ENCODE measurements at places on chromosomes 1 and 21. TPM values are rescaled to one million over a fixed set of nuclear protein-coding genes. Genes with fewer than 3 reads are reported as not detected.

The ARHGEF11 gene
- total RNA-seq, result 33.9 TPM

The KCNE2 gene
- total RNA-seq, result not detected

The LCE3D gene
- total RNA-seq, result not detected

The FCRL2 gene
- total RNA-seq, result not detected

The CELA3B gene
- total RNA-seq, result not detected

The KRTAP12-2 gene
- total RNA-seq, result not detected

The CRYAA gene
- total RNA-seq, result not detected

The FTCD gene
- not detected for total RNA-seq

DNA sequence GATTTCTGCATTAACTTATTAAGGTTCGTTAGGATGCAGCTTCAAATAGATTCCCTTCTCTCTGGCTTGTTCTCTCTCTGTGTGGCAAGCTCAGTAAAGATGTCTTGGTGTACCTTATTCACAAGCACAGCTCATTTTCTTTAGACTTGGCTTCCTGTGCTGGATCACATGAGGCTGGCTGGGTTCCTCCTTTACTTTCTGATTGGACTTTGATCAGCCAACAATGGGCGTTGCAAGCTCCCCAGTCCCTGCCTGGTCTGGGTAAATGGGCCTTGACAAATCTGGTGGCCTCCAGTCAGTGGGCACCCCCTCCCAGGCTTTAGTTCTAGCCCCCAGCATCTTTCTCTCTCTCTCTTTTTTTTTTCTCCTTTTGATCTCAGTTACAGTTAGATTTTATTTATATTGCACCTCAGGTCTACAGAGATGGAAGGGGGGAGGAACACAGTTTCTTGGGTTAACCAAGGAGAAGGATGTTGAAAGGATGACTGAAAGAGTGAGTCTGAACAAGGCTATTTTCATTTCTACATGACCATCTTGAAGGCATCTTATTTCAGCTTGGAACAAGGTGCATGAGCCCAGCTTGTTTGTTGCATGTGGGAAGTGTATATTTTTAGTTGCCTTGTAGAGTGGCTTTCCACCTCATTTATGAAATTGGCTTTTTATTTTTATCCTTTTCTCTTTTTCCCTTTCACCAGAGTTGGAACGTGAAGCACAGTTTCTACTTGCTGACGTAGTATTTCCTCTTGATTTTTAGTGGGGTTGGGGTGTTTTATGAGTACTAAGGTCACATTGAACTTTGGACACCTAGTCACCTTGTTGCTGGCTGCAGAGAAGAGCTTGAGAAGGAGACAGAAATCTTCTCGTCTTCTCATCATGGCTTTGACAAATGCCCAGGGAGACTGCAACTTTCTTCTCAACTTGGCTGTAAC is 77.1 kb downstream of the PBX1 start:
- DNase-seq, result no peak

DNA sequence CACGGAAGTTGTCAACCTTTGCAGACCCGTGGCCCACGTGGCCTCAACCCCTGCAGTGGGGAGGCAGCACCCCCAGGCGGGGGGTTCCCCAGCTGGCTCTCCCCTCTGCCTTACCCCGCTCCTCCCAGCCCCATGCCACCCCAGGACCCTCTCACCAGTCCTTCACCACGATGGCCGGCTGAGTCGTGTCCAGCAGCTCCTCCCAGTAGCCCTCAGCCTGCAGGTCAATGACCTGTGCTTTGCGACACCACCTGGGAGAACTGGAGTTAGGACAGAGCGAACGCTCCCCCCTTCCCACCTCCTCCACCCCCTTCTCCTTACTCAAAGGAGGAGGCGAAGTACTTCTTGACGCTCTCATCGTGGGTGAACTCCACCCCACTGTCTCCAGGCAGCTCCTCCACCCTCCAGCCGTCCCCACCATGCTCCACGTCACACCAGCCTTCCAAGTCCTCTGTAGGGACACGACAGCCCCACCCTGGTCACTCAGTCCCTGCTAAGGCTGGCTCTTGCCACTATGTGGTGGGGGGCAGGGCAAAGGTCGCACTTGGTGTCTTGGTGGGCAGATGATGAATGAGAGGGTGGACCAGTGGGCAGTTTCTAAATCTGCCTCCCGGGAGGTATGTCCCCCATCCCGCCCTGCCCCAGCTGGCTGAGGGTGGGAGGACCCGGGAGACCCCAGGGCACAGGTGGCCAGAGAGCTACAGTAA is 4.5 kb downstream of the FBXO2 start:
- no peak for DNase-seq

- peak; percentile 18 for DNase-seq
Measured at GRCh38 chr1:36400825-36401601, 3.3 kb upstream of the LSM10 start.

- DNase-seq, result no peak
Measured at GRCh38 chr1:116820369-116820768, 66.1 kb downstream of the CD2 start.

DNA sequence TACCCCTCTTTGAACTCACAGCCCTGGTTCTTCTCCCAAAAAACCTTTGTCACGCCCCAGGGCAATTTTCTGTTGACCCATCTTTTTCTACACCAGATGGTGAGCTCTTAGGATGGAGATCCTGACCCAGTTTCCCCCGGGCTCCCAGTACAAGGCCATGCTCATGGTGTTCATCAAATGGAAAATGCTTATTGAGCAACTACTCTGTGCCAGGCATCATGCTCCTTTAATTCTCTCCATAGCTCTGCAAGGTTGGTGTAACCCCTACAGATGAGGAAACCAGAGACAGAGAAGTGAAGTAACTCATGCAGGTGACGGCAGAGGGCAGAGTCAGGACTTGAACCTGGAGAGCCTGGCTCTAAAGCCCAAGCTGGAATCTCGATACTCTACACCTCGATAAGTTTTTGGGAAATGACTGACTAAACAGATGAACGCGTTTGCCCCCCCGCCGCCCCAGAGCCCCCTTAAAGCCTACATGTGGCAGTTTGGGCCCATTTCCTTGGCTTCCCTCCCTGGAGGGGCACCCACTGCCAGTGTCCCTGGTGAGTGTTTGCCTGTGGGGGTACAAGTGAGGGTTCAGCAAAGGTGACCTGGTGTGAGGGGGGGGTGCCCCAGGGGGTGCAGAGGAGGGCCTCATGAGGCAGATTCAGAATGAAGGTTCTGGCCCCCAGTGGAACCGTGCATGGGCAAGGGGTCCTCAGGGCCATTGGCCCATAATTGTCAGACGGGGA is 30.2 kb upstream of the RUNX3 start:
- no peak for DNase-seq

DNA sequence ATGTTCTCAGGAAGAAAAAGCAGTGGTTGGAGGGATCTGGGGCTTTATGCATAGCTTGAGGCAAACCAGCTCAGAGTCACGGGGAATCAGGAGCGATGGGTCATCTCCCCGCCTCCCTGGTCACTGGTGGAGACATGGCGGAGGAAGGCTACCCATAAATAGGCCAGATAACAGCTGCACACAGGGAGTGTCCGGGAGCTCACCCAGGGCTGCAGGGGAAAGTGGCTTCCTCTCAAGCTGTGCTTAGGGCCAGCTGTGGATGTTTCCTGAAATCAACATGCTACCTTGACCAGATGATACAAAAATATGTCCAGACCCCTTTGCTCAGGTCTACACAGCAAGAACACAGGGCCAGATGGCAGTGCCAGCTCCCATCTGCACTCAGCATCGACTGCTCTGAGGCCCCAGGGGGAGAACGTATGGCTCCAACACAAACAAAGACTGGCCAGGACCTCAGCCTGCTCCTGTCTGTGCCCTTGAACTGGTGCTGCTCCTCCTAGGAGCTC is 27.1 kb upstream of the RERE start:
- DNase-seq, result no peak

GRCh38 chr1:161890574-161890973 is 124.5 kb downstream of the ATF6 start:
- DNase-seq, result no peak

- DNase-seq, result no peak
Measured at GRCh38 chr1:67130673-67131072, 4.1 kb downstream of the C1orf141 start.

DNA sequence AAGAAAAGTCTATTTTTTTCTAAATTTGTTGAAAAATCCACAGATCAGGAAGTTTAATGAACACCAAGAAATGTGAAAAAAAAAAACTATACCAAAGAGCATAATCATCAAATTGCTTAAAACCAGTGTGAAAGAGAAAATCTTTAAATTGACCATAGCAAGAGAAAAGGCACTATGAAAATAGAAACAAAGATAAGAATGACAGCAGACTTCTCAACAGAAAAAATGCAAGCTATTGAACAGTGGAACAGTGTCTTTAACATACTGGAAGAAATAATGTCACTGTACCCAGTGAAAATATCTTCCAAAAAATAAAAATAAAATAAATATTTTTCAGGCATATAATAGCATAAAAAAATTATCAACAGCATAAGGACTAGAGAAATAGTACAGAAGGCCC is 243.0 kb upstream of the GJB5 start:
- no peak for DNase-seq

- DNase-seq, result no peak
Measured at GRCh38 chr1:68010090-68010489, 40.3 kb downstream of the DIRAS3 start.

- no peak for DNase-seq
Measured at GRCh38 chr1:179230251-179230650, 774 bp upstream of the ABL2 start.
